SK-N-SH (cell line): ENCODE measurements at places on chromosomes 16 and 17. TPM values are rescaled to one million over a fixed set of nuclear protein-coding genes. Genes with fewer than 3 reads are reported as not detected.

ACSM2A gene
- not detected in 2 replicates for polyA plus RNA-seq

FOXL1 gene
- 2.5 and 2.8 TPM in 2 replicates for polyA plus RNA-seq

SCIMP gene
- not detected in 2 replicates for polyA plus RNA-seq

NR1D1 gene
- polyA plus RNA-seq: 2.1 and 6.5 TPM in 2 replicates

USH1G gene
- polyA plus RNA-seq: 0.06 TPM in 1 of 2 replicates, not detected in the other

SAP30BP gene
- polyA plus RNA-seq: 145 and 158 TPM in 2 replicates

RFWD3 gene
- polyA plus RNA-seq: 13.2 and 15.9 TPM in 2 replicates

FOXN1 gene
- not detected in 2 replicates for polyA plus RNA-seq

DNA sequence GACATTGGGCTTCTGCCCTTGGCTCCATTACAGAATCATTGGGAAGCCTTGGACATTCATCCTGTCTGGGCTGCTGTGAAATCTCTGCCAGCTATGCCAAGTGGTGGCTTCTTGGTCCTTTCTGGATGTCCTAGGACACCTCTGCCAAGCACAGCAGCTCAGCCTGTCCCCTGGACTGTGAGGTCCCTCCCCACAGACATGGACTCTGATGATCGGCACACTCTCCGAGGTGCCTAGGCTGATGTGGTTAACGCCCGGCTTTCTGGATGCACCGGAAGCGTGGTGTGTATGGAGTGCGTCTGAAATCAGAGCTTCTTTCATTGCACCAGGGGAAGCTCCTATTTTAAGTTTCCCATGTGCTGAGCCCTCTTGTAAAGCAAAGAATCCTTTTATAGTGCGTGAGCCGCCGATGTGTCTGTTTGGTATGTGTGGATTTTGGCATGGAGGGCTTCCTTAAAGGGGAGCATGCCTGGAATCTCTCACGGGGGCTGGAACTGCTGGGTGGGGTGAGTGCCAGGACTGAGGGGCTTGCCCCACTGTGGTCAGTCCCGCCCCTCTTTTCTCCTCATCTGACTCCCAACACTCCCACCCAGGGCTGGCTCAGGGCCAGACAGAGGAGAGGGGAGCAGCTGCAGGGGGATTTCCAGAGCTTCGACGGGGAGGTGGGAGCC, 7.0 kb upstream of the ARHGAP23 start:
- H3K27me3 ChIP-seq: no peaks in the 10 kb centered on the region
- H3K4me1 ChIP-seq: peaks cover 56% of the 10 kb centered on the region; the same call in 1 of the 2 replicates
- no peak overlapping the region for H3K4me3 ChIP-seq
- H3K36me3 ChIP-seq: no peaks in the 10 kb centered on the region
- no peak for DNase-seq

DNA sequence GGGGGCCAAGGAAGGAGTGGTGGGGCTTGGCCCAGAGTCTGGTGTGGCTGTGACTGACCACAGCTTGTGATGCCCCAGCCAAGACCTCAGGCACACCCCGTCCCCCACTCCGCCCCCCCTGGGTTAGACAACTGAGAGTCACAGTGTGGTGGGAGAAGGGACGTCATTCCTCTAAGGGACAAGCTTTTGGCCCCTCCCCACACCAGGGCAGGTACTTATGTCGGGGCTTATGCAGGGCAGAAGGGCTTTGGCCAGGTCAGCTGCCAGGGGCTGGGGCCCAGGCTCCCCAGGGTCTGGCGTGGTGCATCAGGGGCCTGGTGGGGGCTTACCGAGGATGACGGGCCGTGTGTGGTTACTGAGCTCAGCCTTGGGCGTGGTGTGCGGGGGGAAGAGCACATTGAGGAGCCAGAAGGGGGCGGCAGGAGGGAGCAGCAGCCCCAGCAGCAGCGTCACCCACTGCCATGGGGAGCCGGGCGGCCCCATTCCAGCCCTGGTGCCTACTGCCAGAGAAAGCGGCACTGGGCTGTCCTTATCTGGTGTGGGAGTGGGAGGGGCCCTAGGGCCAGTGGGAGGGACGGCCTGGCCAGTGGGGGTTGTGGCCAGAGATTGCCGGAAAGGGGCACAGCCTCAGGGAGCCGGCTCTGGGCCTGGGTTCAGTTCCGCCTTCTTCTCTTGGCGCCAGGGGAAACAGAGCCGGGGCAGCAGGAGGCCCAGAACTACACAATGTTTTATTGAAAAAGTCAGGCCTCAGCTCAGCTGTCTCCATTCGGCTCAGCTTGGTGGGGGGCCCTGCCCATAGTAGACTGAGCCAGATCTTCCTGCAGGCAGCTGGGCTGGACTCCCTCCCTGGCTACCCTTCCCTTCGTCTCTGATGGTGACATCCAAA, at the start of gene LCAT:
Gene LCAT, minus strand, starts transcription at position 502 of the 886 bp plus-strand sequence. Its CDS starts 19 bp downstream, at position 483.
- H3K27me3 ChIP-seq: no peaks in the 10 kb centered on the region
- H3K4me1 ChIP-seq: peaks cover 22% of the 10 kb centered on the region; the same call in 1 of the 2 replicates
- no peak for DNase-seq
- no peak within 1 kb of the TSS for H3K27ac ChIP-seq
- peaks cover 63% of the 10 kb centered on the region; the same call in 1 of the 2 replicates for H3K36me3 ChIP-seq

- H3K4me3 ChIP-seq: no peak overlapping the region
- no peaks in the 10 kb centered on the region for H3K4me1 ChIP-seq
Observed at GRCh38 chr17:35095741-35096140, 23.9 kb downstream of the RAD51D start.

DNA sequence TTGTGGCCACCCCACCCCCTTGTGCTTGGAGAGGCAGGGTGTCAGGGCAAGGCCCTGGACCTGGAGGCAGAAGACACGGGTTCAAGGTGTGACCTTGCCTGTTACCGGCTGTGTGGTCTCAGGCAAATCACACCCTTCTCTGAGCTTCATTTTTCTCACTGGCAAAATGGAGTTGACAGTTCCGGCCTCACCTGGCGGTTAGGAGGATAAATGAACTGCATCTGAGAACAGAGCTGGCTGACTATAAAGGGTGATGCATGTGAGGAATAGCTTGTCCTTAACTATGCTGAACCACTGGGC, 4.2 kb upstream of the MEOX1 start:
- no peaks in the 10 kb centered on the region for H3K27me3 ChIP-seq
- DNase-seq: no peak
- H3K27ac ChIP-seq: no peak overlapping the region
- no peaks in the 10 kb centered on the region for H3K4me1 ChIP-seq

GRCh38 chr16:64287655-64288528, 834.0 kb downstream of the CDH11 start:
- peak; percentile 2 for DNase-seq
- no peak overlapping the region for H3K4me3 ChIP-seq
- H3K4me1 ChIP-seq: no peaks in the 10 kb centered on the region

DNA sequence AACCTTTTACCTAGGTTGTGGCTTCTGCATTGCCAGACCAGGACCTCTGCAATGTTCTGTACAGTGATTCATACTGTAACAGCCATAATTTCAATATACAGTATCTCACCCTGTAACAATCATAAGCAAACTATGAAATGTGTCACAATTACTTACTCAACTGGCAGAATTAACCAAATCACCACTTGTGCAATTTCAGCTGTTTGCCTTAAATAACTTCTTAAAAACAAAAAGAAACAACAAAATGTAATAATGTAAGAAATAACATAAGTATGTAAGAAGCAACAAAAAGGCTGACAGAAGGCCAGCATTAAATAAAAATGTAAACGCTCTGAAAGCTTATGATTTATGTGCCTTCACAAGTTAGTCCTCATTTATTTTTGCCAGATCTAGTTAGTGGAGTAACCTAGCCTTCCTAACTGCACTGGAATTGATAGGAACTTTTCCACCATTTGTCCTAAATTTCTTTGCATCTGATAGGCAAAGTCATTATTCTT, 96.9 kb downstream of the SKAP1 start:
- no peak overlapping the region for H3K27ac ChIP-seq
- no peaks in the 10 kb centered on the region for H3K4me1 ChIP-seq
- peaks cover 63% of the 10 kb centered on the region for H3K27me3 ChIP-seq
- no peak overlapping the region for H3K4me3 ChIP-seq
- H3K36me3 ChIP-seq: no peaks in the 10 kb centered on the region

- no peak overlapping the region for H3K4me3 ChIP-seq
- no peak overlapping the region for H3K27ac ChIP-seq
- DNase-seq: peak; percentile 30
- peaks cover 18% of the 10 kb centered on the region; the same call in 1 of the 2 replicates for H3K4me1 ChIP-seq
Observed at GRCh38 chr16:87860553-87861299, 8.6 kb downstream of the SLC7A5 start.

- no peaks in the 10 kb centered on the region for H3K27me3 ChIP-seq
- DNase-seq: no peak
- H3K27ac ChIP-seq: no peak overlapping the region
- H3K36me3 ChIP-seq: peaks cover 9% of the 10 kb centered on the region; the same call in 1 of the 2 replicates
Observed at GRCh38 chr17:19897903-19898302, 30.2 kb upstream of the ULK2 start.

- no peak overlapping the region for H3K4me3 ChIP-seq
- H3K27ac ChIP-seq: no peak overlapping the region
- H3K4me1 ChIP-seq: no peaks in the 10 kb centered on the region
- DNase-seq: no peak
Observed at GRCh38 chr17:26792486-26792885, 501.4 kb upstream of the WSB1 start.

DNA sequence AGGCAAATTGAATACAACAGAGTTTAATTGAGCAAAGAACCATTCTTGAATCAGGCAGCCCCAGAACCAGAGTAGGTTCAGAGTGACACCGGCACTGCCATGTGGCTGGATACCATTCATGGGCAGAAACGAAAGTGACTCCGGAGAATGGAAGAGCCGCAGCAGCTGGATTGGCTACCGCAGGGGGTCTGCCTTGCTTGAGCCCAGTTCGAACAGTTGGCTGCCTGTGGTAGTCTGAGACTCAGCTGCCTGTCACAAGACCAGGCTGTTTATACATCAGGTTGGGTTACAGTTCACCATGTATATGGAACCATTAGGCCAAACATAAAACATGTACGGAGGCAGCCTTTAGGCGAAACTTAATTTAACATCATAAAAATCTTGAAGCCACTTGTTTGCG, 205.2 kb upstream of the CHMP6 start:
- no peaks in the 10 kb centered on the region for H3K27me3 ChIP-seq
- H3K4me1 ChIP-seq: peaks cover 43% of the 10 kb centered on the region
- H3K27ac ChIP-seq: no peak overlapping the region
- no peak for DNase-seq
- H3K4me3 ChIP-seq: no peak overlapping the region

GRCh38 chr17:29807520-29808361, 122.3 kb downstream of the SSH2 start:
- H3K27me3 ChIP-seq: no peaks in the 10 kb centered on the region
- no peak overlapping the region; the same call in 1 of the 2 replicates for H3K4me3 ChIP-seq
- peaks cover 10% of the 10 kb centered on the region for H3K4me1 ChIP-seq
- H3K36me3 ChIP-seq: no peaks in the 10 kb centered on the region

- H3K36me3 ChIP-seq: no peaks in the 10 kb centered on the region
- H3K27me3 ChIP-seq: no peaks in the 10 kb centered on the region
- no peak for DNase-seq
- H3K4me1 ChIP-seq: no peaks in the 10 kb centered on the region
- no peak overlapping the region for H3K27ac ChIP-seq
- H3K4me3 ChIP-seq: no peak overlapping the region
Observed at GRCh38 chr16:78811247-78811646, 711.8 kb downstream of the WWOX start.

GRCh38 chr16:21339269-21339641, 61.2 kb upstream of the CRYM start:
- no peaks in the 10 kb centered on the region for H3K4me1 ChIP-seq
- H3K36me3 ChIP-seq: no peaks in the 10 kb centered on the region
- DNase-seq: no peak
- no peaks in the 10 kb centered on the region for H3K27me3 ChIP-seq

DNA sequence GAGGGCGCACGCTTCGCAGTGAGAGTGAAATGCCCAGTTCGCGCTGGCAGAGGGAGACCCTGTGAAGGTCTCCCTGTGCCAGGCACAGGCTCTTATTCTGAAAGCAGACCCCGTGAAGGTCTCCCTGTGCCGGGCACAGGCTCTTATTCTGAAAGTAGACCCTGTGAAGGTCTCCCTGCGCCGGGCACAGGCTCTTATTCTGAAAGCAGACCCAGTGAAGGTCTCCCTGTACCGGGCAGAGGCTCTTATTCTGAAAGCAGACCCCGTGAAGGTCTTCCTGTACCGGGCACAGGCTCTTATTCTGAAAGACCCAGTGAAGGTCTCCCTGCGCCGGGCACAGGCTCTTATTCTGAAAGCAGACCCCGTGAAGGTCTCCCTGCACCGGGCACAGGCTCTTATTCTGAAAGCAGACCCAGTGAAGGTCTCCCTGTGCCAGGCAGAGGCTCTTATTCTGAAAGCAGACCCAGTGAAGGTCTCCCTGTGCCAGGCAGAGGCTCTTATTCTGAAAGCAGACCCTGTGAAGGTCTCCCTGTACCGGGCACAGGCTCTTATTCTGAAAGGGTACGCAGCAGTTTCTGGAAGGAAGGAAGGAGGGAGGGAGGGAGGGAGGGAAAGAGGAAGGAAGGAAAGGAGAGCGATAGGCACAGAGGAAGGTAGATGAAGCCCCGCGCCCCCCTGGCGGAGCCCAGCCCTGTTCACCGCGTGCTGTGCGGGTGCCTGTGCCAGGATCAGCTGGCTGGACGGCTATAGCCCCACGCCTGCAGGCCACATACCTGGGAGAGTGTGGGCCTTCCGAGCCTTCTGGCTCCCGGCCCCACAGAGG, 55.3 kb downstream of the WDR45B start:
- H3K4me3 ChIP-seq: peak overlapping the region; percentile 61
- DNase-seq: peak; percentile 84
- H3K36me3 ChIP-seq: peaks cover 44% of the 10 kb centered on the region
- peak overlapping the region; percentile 92 for H3K27ac ChIP-seq
- H3K4me1 ChIP-seq: peaks cover 8% of the 10 kb centered on the region; the same call in 1 of the 2 replicates
- no peaks in the 10 kb centered on the region for H3K27me3 ChIP-seq

DNA sequence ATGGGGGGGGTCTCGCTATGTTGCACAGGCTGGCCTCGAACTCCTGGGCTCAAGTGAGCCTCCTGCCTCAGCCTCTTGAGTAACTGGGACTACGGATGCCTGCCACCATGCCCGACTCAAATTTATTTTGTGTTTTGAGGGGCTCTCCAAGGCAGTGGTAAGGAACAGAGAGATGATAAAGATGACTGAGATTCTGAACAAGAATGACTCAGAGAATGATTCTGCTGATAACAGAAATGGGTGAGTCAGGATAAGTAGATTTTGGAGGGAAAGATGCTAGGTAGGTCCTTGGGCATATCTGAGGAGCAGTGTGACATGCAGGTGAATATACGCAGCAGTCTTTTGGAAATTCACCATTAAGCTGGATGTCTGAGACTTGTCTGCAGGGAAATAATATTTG, 2.6 kb downstream of the TMEM220 start:
- no peak overlapping the region for H3K4me3 ChIP-seq
- no peaks in the 10 kb centered on the region for H3K27me3 ChIP-seq
- peaks cover 6% of the 10 kb centered on the region; the same call in 1 of the 2 replicates for H3K4me1 ChIP-seq
- H3K27ac ChIP-seq: no peak overlapping the region
- DNase-seq: no peak
- no peaks in the 10 kb centered on the region for H3K36me3 ChIP-seq

DNA sequence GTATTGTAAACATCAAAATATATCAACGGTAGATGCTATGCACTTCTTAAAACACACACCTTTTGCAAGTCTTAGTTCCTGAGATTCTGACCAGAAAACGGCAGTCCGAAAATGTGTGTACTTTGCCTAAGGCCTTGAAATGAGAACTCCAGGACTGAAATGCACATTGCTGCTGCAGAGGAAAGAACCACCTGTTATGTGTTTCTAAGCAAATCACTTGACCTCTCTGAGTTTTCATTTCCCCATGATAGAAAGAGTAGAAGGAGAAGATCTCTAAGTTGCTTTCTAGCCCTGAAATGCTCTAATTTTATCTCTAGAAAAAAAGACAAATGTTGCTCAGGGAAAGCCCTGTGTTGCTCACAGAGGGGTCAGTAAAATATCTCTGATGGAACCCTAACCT, 9.9 kb downstream of the CCDC182 start:
- H3K4me3 ChIP-seq: no peak overlapping the region
- no peaks in the 10 kb centered on the region for H3K36me3 ChIP-seq
- H3K27me3 ChIP-seq: peaks cover 30% of the 10 kb centered on the region

- peak; percentile 79 for DNase-seq
- no peaks in the 10 kb centered on the region for H3K27me3 ChIP-seq
- peak overlapping the region; percentile 82 for H3K4me3 ChIP-seq
- peak overlapping the region; percentile 90 for H3K27ac ChIP-seq
Observed at GRCh38 chr17:61411261-61412142, 11.9 kb downstream of the TBX2 start.
